ENCODE measurements at places on chromosomes 12 and 14. TPM values are rescaled to one million over a fixed set of nuclear protein-coding genes. Genes with fewer than 3 reads are reported as not detected.

TSPAN19 gene
- total RNA-seq: 3.4 TPM

MYBPC1 gene
- 5.1 TPM for total RNA-seq

CCDC175 gene
- total RNA-seq: 0.96 TPM

GRCh38 chr14:33362934-33363333 lies 424.3 kb downstream of the NPAS3 start:
- DNase-seq: no peak

DNA sequence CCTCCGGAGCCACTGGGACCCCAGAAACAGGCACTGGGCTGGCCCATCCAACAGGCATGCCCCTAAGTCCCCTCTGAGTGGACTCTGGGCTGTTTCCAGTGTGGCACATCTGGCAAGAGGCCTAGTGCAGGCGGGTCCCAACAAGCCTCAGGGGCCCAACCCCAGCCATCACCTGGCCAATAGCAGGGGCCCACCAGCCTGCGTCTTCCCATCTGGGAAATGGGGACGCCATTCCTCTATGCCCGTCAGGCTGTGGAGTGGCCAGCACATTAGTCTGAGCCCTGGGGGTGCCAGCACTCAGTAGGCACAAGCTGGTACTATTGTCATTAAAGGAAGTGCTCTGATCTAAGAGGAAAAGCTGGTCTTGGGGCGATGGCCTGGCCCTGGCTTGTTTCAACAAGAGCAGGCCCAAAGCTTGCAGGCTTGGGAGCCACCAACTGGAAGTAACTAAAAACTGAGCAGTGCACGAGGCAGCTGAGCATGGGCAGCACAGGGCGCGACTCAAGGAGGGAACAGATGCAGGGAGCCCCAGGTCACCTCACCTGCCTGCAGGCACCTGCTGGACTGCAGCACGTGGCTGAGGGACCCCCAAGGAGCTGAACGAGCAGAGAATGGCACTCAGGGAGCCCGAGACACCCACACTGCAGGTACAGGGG lies 8.4 kb downstream of the DEGS2 start:
- no peak for DNase-seq

DNA sequence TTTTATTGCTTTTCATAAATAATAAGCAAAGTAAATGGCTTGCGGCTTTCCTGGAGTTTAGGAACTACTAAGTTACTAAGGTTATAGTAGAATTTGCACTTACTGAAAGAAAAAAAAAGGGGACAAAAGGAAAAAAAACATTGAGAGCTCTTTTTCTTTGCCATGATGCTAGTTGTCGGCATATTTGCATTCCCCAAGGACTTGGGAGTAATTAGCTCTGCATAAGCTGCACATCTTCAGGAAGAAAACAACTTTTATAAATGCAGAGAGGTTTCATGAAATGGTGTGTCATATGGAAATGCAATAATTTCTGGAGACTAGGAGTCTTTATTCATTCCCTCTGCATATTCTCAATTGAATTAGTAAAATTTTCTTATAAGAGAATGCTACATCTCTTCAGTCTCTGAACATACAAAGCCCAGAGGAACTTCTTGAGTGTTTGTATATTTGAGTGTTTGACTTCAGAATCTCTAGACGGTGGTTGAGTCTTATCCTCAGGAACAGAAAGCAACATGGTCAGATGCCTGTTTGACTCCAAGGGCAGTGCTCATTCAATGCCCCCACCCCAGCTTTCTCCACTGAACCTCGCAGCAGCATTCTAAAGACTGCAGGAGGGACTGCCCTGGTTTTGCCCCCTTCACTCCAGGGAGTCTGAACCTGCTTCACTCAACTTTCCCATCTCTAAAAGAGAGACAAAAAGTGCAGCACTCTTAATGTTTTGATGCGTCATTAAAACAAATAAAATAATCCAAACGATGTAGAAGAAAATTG lies 158.9 kb upstream of the EEA1 start:
- DNase-seq: no peak

- no peak for DNase-seq
Measured at GRCh38 chr14:29030970-29031369, 264.4 kb downstream of the FOXG1 start.

DNA sequence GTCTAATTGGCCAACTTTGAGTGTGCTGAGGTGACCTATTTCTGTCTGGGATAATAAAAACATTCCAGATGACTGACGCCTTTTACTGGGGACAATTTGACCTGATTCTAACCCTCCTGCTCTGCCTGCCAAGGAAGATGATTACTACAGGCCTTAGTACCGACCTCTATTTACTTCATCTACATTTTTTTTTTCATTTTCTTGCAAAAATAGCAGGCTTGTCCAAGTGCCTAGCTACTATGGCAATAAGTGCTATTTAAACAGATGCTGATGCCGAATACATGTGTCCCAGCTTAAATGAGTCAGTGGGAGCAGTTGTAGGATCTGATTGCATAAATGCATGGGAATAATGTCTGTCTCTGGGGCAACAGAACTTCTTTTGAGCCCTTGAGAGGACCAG lies 254.3 kb downstream of the RGS6 start:
- peak; percentile 24 for DNase-seq

All from umbilical cord (tissue), 2 donors.